GM12878 (cell line): ENCODE measurements at places on chromosomes 3 and 15. TPM values are rescaled to one million over a fixed set of nuclear protein-coding genes. Genes with fewer than 3 reads are reported as not detected.

- DNase-seq = no peak
Measured at GRCh38 chr15:60371175-60372051, 26.4 kb downstream of the ANXA2 start.

- DNase-seq = peak; percentile 41
Measured at GRCh38 chr3:138036572-138036971, 26.6 kb downstream of the CLDN18 start.

- DNase-seq = no peak
Measured at GRCh38 chr3:108159865-108160264, 62.4 kb downstream of the IFT57 start.

TMEM158 gene
- not detected in 2 replicates for total RNA-seq

DNA sequence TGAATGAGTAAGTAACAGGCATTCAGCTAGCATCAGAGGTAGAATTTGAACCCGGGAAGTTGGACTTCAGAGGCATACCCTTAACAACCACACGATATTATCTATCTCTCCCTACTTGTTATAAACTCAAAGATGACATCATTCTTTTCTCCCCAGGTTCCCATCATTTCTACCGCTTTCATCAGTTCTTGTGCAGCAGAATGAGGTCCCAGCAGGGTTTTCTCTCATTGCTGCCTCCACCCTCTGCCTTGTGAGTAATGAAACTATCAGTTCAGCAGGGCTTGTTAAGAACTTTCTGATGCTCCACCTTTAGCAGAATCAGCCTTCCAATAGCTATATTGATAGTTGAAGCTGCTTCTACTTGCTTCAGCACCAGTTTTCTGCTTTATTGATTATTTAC is 487.5 kb upstream of the KCNMB2 start:
- DNase-seq = no peak

POPDC2 gene
- total RNA-seq = 3.5 and 3.9 TPM in 2 replicates

RBMS3 gene
- total RNA-seq = 3.4 and 4.4 TPM in 2 replicates

DHX30 gene
- 71.8 and 75.3 TPM in 2 replicates for total RNA-seq

PLSCR2 gene
- not detected in 2 replicates for total RNA-seq

- no peak for DNase-seq
Measured at GRCh38 chr3:29761517-29761916, 480.6 kb downstream of the RBMS3 start.

- no peak for DNase-seq
Measured at GRCh38 chr3:156840826-156841689, 14.9 kb downstream of the LEKR1 start.

DNA sequence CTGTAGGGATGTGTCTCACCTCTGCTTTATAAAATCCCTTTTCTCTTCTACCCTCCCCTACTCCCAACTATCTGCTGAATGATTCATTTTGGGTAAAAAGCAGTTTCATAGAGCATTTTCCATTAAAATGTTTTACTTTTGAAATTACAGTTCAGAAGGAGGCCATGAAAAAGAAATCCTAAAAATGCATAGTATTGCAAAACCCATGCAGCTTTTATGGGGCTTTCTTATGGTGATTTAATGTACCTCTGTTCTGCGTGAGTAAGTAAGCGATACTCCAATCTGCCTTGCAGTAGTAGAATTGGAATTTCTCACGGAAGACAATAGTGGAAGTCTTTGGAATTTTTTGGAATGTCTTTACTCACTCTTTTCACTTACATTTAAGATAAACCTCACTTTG is 111.9 kb downstream of the ARPP21 start:
- DNase-seq = no peak

GRCh38 chr3:56291244-56291680 is 177.0 kb downstream of the ERC2 start:
- no peak for DNase-seq

DNA sequence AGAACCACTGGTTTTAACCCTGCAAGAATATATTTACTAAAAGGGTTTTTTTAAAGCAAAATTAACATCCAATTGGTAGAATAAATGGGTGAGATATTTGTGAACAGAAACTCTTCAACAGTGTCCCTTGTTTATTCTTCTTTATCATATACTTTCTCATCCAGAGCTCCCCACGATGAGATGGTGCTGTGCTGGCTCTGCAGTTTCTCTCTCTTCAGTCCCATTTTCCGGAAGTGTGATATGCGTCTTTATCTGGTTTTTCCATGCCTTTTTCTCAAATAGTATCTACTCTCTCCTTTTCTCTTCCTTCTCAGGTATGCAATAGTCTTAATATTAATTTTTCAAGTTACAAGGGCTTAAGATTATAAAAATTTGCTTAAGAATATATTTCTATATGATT is 1.5 kb downstream of the EAF2 start:
- no peak for DNase-seq

DNA sequence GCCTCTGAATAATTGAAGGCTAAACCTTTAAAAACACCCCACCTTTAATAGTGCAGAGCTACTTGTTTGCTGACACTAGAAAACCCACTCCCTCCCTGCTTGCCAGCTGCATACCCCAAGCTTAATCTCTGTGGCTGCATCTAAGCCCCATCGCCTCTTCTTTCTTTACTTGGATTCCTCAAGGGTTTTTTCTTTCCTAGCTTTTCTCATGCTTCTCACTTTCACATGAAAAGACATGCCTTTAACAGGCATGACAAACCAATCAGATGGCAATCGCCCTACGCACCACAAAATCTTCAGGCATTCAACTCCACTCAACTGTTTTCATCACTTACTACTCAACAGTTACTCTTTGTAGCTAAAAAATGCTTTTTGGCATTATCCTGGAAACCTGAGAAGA is 77.5 kb downstream of the PLD1 start:
- DNase-seq = no peak

GRCh38 chr15:59591356-59591755 is 20.2 kb upstream of the GCNT3 start:
- DNase-seq = no peak

DNA sequence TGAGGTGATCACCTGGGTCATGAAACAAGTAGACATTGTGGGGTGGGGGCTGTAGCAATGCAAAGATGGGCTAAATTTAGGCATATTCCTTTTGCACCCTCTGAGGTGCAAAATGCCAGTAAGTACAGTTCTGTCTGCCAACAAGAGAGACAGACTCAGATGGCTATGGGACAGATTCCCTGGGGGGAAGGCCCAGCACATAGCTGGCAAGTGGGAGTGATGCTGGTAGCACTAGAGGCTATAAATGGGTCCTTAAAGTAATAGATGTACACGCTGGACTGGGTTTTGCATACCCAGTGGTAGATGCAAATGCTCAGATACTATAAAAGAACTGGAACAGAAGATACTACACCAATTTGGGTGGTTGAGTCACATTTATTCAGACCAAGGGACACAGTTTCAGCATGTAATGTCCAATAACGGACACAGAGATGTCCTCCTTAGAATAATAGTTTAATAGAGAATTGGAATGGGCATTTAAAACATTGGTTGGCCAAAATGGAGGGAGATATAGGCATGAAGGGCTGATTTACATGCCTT is 67.4 kb upstream of the RNU6-1 start:
- no peak for DNase-seq

- DNase-seq = no peak
Measured at GRCh38 chr3:20912406-20912805, 726.4 kb upstream of the SGO1 start.

- peak; percentile 5 for DNase-seq
Measured at GRCh38 chr15:50675535-50676144, 11.0 kb downstream of the TRPM7 start.

DNA sequence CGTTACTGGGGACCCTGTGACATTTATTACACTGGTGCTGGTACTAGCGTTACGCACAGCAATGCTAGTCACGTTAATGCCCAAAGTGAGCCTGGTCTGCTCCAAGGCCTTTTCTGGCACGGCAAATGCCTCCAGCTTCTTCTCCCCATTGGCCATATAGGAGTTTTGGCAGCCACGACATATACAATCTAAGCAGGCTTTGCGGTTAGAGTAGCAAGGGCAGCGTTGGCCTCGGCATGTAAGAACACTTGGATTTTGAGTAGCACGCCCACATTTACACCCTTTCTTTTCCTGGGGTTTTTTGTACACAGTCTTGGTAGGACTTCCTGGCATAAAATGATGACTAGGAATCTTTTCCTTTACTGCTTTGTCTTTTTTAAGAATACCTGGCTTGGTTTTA is 44.9 kb downstream of the MSL2 start:
- DNase-seq = no peak

DNA sequence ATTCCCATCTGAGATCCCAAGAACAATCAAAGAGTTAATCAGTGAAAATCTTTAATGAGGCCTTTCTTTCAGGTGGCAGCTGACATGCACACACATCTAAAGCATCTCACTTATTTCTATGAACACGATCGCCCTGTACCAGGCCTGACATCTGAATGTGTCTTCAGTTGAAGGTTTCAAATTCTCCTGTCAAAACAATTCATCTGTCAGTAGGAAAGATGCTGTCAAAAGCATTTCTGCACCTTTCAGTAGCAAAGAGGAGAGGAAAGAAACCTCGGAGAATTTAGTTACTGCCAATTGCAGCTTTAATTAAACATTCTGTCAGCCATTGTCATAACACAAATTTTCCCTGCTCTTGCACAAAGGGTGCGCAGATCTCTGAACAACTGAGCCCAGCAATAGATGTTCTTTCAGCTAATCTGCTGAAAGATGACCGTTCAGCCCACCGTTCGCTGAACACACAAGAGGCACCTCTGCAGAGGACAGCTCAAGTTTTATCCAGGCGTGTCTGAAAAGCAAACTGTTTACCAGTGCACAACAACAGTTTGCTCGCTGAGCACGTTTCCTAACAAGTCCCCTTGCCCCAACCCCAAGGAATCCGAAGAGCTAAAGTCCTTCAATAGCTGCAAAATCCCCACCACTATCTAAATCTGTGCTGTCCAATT is 34.1 kb downstream of the LRIG1 start:
- DNase-seq = no peak

RARRES1 gene
- 0.16 TPM in 1 of 2 replicates, not detected in the other for total RNA-seq

GRCh38 chr3:177079684-177080083 is 117.6 kb downstream of the TBL1XR1 start:
- no peak for DNase-seq

CHD2 gene
- 77.0 and 87.4 TPM in 2 replicates for total RNA-seq

DNA sequence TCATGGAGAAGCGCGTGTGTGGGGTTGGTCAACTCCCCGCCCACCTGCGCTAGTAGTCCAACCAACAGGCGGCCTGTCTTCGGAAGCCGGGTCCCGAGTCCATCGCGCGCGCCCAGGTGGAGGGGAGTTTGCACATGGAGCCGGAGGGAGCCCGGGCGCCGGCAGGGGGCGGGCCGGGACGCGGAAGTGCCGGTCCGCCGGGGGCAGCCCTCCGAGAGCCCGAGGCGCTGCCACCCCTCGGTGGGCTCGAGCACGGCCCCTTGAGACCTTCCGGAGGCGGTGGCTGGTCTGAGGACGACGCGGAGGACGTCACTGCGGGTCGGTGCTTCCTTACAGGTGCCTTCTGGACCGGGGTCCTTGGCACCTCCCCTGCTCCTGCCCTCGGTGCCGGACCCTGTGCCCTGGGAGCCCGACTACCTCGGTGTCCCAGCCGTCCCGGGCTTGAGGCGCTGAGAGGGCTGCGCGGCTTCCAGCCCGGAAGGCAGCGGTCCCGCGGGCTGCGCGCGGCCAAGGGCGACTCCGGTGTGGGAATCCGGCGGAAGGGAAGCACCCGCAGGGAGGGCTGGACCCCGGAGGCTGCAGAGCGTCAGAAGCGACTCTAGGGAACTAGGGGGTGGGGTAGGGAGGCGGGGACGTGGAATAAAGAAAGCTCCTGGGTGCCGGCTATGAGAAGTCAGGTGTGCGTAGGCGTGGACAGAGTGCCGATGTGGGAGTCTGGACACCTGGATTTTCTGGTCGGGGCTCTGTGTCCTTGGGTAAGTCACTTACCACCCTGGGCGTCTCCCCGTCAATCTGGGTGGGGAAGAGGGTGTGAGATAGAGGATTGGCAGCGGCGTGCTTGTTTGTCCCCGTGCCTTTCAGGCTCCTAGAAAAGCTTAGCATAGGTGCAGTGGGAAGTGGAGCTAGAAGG is 212.3 kb downstream of the FGF12 start:
- no peak for DNase-seq

DNA sequence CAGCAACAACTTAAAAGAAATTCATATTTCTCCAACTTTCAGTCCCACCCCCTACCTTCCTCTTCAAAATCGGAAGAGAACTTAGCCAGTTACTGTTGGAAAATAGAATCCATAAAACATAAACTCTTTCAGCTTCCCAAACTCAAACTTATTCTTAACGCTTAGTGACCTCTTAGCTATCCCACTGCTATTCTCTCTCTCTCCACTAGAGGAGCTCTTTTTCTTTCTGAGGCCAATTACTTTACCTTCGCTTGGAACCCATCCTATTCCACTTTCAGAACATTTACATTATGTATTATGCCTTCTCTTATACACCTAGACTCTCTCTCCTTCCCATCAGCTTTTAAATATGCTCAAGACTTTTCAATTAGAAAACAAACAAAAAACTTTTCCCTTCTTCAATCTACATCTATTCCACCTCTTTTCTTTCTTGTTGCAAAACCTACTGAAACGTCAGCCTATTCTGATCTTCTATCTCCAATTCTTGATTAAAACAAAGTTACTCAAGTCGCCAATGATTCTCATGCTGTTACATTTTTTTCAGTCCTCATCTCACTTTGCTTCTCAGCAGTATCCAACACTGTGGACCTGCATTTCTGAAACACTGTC is 13.4 kb upstream of the GHSR start:
- no peak for DNase-seq

GRCh38 chr3:12810961-12811360 is 14.5 kb downstream of the CAND2 start:
- no peak for DNase-seq

GRCh38 chr3:116037954-116038911 is 407.1 kb downstream of the LSAMP start:
- peak; percentile 58 for DNase-seq

GRCh38 chr15:34275154-34275553 is 50.3 kb downstream of the EMC4 start:
- no peak for DNase-seq

IGSF11 gene
- not detected in 2 replicates for total RNA-seq

GOLGA6A gene
- not detected in 2 replicates for total RNA-seq

DNA sequence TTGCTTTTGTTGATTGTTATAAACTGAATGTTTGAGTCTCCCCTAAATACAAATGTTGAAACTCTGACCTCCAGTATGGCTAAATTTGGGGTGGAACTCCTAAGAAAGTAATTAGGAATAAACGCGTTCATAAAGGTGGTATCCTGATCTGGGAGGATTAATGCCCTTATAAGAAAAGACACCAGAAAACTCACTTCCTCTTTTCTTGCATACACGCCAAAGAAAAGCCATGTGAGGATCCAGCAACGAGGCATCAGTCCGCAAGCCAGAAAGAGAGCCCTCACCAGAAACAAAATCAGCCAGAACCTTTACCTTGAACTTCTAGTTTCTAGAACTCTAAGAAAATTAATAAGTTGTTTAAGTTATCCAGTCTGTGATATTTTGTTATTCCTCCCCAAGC is 37.4 kb upstream of the AZI2 start:
- DNase-seq = no peak

GRCh38 chr15:39360452-39360851 is 220.4 kb upstream of the THBS1 start:
- no peak for DNase-seq

- no peak for DNase-seq
Measured at GRCh38 chr3:17656264-17656663, 86.2 kb downstream of the TBC1D5 start.

DNA sequence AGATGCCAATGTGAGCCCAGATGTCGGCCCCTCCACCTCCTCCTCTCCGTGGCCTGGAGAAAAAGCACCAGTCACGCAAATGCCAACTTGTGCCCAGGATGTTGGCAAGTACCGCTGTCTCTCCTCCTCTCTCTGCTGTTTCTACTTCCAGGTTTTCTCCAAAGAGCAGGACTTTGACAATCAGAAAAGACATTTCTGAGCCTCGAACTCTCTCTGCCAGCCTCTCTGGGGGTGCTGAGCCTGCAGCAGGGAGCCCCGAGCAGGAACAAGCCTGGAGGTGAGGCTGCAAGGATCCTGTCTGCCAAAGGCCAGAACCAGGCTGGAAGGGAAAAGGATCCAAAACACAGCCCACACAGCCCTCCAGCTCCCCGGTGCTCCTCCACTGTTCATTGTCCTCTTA is 89.7 kb downstream of the SEC22A start:
- DNase-seq = no peak
